ENCODE measurements at places on chromosomes 13 and 19.

DNA sequence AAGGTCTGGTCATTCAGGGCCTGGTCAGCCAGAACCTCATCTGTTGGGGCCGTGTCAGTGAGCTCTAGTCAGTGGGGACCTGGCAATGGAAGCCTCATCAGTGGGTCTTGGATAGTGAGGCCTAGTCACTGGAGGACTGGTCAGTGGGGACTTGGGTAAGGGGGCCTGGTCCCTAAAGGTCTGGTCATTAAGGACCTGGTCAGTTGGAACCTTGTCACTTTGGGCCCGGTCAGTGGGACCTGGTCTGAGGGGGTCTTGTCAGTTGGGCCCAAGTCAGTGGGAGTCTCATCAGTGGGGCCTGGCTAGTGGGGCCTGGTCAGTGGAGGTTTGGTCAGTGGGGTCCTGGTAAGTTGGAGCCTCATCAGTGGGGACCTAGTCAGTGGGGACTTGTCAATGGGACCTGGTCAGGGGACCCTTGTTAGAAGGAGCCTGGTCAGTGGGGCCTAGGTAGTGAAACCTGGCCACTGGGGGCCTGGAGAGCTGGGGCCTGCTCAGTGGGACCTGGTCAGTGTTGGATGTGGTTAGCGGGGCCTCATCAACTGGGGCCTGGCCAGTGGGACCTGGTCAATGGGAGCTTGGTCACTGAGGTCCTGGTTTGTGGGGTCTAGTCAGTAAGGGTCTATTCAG lies 43.7 kb upstream of the TPM4 start:
- no peak for DNase-seq

- no peak for DNase-seq
These were observed 64.2 kb upstream of the UBL3 start for GRCh38 chr13:29914581-29914980.

DNA sequence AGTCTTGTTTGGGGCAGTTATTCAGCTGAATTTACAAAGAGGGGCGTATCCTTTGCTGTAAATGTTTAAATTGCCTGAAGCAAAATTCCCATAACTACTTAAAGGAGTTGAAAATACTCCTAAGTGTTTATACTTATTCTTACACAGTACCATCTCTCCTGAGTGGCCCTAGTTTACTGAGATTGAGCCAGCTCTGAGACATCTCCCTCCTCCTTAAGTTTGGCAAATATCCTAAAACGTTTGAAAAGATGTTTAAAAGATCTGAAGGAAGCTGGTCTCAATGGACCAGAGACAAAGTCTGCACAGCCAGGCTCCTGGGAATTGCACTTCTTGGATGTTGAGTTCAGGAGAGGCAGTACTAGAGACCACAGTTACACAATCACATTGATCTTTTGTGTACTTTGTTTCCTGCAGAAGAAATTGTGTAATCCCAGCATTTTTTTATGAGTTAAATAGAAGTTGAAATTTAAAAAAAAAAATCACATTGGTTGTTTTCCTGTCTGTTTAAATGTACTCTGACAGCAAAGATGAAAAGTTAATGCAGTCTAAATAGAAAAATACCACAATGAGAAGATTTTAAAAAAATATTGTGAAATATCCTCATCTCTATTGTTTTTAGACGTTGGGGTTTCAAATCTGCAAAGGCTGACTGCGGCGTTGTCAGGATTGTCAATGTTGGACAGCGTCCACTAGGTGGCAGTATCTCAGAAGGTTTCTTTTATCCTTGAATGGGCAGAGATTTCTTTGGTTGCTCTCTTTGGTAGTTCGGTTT lies 20.7 kb downstream of the TNFSF11 start:
- peak; percentile 21 for DNase-seq

- no peak for DNase-seq
These were observed 69.7 kb downstream of the EPS15L1 start for GRCh38 chr19:16402041-16402440.

- DNase-seq, result no peak
These were observed 17.1 kb upstream of the WASF3 start for GRCh38 chr13:26540334-26540733.

- DNase-seq, result no peak
These were observed 530.4 kb downstream of the DIAPH3 start for GRCh38 chr13:59633290-59633689.

- DNase-seq, result no peak
These were observed 10.8 kb downstream of the CRYL1 start for GRCh38 chr13:20514866-20515265.

DNA sequence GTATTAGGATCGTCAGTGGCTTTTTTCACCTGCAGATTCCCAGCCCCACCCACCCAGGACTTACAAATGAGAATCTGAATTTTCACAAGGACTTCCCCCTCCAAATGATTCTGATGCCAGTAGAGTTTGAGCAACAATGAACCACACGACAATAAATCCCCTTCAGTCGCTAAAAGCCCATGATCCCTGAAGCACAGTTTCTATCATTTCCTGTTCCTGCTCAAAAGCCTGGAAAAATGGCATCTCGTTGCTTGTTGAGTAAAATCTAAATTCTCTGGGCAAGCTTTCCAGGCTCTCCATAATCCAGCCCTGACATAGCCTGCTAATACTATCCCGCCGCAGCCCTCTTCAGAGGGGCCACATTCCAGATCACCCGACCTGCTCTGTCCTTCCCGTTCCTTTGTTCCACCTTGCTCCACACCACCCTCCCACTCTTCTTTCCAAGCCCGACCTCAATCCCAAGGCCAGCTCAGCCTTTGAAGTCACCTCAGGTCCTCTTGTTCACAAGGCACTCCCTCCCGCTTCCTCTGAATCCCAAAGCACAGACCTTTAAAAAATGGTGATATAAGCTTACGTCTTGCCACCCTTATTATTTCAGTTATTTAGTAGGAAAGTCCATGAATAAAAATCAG lies 67.9 kb downstream of the NUFIP1 start:
- DNase-seq, result no peak

DNA sequence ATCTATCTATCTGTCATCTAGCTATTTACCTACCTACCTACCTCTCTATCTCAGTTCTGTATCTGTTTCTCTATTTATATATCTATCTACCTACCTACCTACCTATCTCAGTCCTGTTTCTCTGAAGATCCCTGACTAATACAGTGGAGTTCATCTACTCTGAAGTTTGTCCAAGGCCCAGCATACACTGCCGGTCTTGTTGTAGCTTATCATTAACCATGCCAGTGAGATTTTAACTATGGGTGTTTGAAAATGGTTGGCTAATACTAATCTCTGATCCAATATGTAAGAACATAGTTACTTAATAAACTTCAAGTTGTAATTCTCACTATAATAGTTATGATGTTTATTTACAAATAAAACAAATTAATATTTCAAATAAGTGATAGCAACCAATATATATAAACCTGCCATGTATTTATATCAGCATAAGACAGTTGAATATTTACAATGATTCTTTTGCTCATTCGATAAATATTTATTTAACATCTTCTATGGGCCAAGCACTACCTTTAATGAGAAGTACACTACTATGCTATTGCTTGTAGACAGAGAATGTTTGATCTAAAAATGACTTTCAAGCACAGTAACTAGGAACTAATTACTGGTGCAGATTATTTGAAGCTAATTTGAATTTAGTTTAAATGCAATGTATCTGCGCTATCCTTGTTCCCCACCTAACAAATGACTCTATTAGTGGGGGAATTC lies 242.1 kb downstream of the KLF5 start:
- DNase-seq, result no peak

DNA sequence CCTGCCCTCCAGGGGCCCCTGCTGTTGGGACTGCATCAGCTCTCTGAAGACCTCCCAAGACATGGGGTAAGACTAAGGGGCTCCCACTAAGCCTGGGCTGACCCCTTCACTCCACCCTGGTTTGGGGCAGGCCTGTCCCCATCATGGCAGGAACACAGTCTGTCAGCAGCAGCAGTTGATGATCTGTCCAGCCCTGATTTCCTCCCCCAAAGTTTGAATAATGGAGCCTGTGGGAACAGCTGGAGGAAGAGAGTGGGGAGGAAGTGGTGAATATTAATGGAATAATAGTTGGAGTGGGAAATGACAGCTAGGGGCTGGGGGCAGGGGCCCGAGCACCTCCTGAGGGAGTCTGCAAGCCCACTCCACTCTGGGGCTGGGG lies 1.3 kb upstream of the B3GNT8 start:
- DNase-seq, result no peak

- no peak for DNase-seq
These were observed 328.6 kb downstream of the SLITRK5 start for GRCh38 chr13:87999788-88000187.

DNA sequence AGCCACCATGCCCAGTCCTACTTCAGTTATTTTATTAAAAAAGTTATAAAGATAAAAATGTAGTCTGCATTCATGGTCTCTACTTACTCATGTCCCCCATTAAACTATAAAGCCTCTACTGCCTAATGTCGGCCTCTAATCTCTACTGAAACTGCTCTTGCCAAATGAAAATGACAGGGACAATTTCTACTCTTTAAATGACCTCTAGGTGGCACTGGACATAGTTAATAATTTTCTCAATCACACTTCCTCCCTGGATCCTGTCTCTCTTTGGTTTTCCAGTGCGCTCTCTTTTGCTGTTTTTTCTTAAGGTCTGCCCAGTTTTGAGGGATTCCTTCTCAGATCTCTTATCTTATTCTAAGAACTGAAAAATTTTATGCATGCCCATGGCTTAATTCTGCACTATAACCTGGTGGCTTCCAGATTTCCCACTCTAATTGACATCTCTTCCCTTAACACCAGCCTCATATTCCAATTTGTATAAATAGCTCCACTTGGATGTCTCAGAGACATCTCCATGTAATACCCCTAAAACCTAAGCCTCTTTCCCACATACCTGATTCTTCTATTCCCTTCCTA lies 54.3 kb downstream of the MTMR6 start:
- DNase-seq, result no peak

GRCh38 chr13:102132777-102133295 lies 269.0 kb downstream of the FGF14 start:
- no peak for DNase-seq

- no peak for DNase-seq
These were observed at the start of gene TMC4 for GRCh38 chr19:54172471-54173358. Gene TMC4, minus strand, starts transcription at chr19:54173160. Its CDS starts 43 bp downstream, at chr19:54173117.

- no peak for DNase-seq
These were observed 9.0 kb upstream of the RASA3 start for GRCh38 chr13:114141261-114141996.

DNA sequence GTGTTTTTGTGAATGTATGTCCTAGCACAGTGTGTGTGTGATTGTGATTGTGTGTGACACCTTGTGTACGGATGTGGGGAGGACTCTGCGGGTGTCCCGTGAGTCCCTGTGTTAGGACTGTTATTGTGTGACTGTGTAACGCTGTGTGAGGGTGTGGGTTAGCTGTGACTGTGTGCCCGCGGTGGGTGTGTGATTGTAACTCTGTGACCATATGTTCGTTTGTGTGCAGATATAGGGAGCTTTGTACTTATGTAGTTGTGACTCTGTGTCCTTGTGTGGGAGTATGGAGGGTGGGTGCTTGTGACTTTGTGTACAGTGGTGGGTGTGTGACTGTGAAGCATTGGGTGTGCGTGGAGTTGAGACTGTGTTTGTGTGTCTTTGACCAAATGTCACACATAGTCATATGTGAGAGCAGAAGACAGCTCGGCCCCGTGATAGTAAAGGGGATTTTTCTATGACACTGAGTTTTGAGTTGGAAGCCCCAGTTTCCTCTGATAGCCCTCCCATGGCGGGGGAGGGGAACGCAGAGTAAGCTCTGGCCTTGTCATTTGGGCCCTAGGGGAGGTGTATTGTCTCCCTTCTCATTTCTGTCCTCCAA lies 949 bp upstream of the ZNF260 start:
- peak; percentile 5 for DNase-seq

GRCh38 chr13:73138638-73139491 lies 80.1 kb downstream of the KLF5 start:
- DNase-seq, result no peak

GRCh38 chr19:11570039-11570462 lies 7.4 kb downstream of the ACP5 start:
- DNase-seq, result no peak

GRCh38 chr13:103157434-103158145 lies 91.4 kb upstream of the SLC10A2 start:
- no peak for DNase-seq

GRCh38 chr19:33752945-33753344 lies 43.7 kb upstream of the KCTD15 start:
- DNase-seq, result no peak

DNA sequence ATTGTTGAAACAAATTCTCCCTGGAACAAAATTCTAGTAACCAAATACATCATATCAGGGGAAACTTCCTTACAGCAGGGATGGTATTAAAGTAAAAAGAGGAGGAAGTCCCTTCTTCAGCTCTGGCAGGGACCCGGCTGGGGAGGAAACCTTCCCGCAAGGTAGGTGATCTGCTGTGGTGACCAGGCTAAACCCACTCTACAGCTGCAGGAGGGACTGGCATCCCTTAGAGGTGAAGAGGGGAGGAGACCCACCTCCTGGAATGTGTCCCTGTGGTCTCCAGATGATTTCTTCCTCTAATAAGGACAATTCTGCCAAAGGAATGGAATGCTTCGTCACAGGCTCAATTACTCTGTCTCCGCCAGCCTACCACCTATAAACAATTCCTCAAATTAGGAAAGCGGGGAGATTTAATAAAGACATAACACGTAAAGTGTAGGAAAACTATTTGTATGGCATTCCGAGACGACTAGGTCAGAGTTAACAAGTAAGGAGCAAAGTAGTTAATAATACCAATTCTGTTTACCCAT lies 637 bp upstream of the PDS5B start:
- no peak for DNase-seq

DNA sequence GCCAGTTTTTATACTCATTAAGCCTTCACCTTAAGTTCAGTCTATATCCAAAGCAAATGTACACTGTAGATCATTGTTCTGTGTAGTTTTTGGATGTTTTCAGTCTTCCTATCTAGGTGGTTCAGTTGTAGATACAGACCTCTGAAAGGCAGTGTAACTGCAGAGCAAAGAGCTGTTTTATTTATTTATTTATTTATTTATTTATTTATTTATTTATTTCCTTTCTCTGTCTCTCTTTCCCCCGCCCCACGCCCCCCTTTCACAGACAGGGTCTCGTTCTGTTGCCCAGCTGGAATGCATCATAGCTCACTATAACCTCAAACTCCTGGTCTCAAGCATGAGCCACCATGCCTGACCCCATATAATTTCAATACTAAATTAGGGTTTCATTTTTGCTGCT lies 281.8 kb upstream of the KLHL1 start:
- no peak for DNase-seq

DNA sequence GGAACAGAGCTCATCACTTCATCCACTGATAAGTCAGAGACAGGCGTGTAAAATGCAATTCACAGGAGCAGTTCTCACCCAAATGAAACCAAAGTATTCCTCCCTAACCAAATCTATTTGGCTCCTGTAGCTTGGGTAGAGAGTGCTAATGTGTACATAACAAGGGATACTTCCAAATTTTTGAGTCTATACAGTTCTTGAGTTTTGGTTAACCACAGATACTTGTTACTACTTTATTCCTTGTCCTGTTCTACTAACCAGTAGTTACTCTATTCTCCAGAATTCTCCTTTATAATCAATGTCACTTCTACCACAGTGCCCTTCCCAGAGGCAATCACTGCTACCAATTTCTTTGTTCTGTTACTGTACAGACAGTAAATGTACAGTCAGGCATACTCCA lies 57.3 kb downstream of the ELF1 start:
- DNase-seq, result no peak

GRCh38 chr19:15330801-15331418 lies 1.4 kb downstream of the BRD4 start:
- DNase-seq, result peak; percentile 23

GRCh38 chr13:102040812-102041211 lies 361.0 kb downstream of the FGF14 start:
- DNase-seq, result no peak
